HT-29 (cell line): ENCODE measurements at places on chromosomes 2 and 18.

- DNase-seq, result no peak
Measured at GRCh38 chr2:197300139-197300538, 10.4 kb downstream of the ANKRD44 start.

- no peak for DNase-seq
Measured at GRCh38 chr2:196955036-196955435, 28.5 kb upstream of the PGAP1 start.

DNA sequence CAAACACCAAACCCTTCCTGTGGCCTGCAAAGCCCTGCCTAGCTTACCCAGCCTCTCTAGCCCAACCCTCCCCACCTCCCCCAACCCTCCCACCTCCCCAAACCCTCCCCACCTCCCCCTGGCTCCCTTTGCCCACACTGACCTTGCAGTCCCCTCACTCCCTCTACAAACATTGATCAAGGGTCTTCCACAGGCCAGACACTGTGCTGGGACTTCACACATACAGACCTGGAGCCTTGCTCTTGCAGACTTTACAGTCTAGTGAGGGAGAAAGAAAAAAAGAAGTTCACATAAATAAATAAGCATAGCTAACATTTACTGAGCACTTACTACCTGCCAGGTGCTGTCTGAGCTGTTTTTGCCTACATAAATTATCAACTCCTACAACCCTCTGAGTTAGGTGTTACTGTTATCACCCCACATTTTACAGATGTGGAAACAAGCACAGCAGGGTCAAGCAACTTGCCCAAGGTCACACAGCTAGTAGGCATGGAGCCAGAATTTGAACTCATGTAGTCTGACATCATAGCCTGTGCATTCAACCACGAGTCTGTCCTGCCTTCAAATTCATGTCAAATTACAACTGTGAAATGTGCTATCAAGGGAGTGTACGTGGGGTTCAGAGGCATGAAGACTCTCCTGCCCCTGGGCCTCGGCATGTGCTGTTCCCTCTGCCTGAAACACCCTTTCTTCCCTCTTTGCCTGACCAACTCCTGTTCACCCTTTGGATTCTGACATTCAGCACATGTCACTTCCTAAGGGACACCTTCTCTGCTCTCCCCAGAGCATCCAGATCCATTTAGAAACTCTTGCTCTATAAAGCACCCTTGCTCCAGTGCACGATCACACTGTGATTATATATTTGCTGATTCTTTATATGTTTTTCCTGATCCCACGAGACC lies 209.9 kb downstream of the TNS1 start:
- DNase-seq, result no peak

- DNase-seq, result no peak
Measured at GRCh38 chr2:21489080-21489479, 365.3 kb downstream of the TDRD15 start.

- no peak for DNase-seq
Measured at GRCh38 chr2:64696636-64697035, 42.9 kb upstream of the SERTAD2 start.
